M059J (cell line): ENCODE measurements at places on chromosomes 6 and 20. TPM values are rescaled to one million over a fixed set of nuclear protein-coding genes. Genes with fewer than 3 reads are reported as not detected.
A peak's percentile ranks its signal among the peaks of the same experiment; 100 is the strongest.

DNA sequence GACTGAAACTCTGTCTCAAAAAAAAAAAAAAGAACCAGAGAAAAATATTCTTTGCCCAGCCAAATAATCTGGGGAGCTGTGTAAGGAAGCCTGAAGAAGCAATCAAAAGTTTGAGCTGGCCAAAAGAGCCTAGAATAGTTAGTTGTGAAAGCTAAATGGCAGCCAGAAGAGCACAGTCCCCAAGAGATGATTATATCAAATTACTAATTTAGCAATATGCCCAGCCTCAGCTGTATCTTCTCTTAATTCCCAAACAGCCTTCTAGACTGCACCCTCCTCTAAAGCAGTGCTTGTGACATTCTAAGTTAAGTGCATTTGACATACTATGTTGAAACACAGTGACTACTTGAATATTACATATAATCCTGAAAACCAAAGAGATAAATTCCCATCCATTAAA is 38.9 kb downstream of the CDK19 start:
- no peak for DNase-seq

- no peak for DNase-seq
These were observed 24.5 kb upstream of the POPDC3 start for GRCh38 chr6:105204331-105204730.

- DNase-seq: peak; percentile 41
These were observed 64.3 kb downstream of the CDH22 start for GRCh38 chr20:46243707-46244628.

DNA sequence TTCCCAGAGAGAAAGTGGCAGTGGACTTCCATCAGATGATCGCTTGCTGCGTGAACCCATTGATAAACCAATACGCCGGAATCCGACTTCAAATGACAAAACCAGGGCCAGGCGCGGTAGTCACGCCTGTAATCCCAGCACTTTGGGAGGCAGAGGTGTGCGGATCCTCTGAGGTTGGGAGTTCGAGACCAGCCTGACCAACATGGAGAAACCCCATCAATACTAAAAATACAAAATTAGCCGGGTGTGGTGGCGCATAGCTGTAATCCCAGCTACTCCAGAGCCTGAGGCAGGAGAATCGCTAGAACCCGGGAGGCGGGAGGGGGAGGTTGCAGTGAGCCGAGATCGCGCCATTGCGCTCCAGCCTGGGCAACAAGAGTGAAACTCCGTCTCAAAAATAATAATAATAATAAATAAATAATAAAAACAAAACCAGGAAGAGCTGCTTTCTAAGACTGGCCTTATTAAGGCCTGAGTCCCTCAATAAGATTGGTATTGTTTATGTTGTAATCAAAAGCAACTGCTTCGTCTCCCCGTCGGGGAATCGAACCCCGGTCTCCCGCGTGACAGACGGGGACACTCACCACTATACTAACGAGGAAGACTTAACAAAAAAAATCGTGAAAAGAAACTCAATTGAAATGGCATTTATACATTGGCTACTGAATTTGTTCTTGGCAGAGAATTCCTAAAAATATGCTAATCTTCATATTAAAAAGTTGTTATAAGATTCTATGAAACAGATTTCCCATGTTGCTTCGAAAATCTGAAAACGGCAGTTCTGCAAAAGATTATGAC is 110.2 kb upstream of the ZNF184 start:
- DNase-seq: peak; percentile 78

DNA sequence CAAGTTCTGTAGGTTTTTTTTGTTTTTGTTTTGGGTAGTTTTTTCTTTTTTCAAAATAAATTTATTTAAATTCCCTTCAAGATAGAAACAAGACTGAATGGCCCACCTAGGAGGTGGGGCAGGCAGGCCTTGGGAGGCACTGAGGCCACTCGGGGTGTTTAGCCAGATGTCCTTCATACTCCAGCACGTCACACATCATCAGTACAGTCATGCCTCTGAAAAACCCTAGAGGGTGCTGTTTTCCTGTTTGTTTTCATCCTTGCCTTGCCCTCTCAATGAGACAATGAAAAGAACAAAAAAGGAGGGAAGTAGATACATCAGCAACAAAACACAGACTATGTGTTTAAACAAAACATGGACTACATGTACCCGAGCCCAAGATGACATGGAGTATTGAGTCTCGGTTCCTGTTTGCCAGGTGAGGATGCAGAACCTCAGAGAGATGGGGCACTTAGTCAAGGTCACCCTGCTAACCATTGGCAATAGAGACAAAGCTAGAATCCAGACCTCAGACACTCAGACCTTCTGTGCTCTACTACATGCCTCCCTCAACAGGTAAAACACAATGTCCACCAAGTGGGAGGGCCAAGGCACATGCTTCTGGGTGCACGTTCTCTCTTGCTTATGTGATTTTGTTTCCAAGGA is 26.8 kb upstream of the CLIC5 start:
- peak; percentile 73 for DNase-seq

DNA sequence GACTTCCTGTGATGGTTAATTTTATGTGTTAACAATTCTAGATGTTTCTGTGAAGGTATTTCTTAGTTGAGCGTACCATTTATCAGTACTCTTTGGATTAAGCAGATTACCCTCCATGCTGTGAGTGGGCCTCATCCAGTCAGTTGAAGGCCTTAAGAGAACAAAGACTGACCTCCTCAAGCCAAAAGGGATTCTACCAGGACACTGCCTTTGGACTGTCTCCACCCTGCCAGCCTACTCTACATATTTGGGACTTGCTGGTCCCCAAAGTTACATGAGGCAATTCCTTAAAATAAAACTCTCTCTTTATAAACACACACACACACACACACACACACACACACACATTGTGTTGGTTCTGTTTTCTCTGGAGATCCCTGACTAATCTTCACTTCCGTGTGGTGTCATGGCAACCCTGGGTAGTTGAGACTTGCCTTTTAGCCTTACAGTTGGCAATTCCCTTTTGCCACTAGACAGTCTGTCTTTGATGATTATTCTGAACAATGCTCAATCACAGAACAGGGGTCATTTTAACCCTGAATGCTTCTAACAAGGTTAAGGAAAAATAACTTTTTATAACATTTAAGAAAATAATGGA is 32.2 kb downstream of the MRAP2 start:
- DNase-seq: peak; percentile 82

DNA sequence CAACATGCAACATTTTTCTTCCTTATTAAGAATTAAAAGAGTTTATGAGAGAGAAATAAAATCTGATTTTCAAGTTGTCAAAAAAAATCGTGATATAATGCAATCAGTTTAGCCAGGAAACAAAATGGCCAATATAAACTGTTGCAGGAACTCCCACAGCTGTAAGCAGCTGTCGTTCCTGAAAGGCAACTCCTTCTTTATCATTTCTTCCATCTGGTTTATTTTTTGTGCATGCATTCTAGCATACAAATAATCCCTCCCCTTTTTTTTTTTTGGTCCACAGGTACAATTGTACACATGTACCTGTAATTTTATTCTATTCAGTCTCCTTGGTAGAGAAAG is 19.7 kb downstream of the TRAF3IP2 start:
- no peak for DNase-seq

MRAP2 gene
- 0.05 and 0.12 TPM in 2 replicates for total RNA-seq

DNA sequence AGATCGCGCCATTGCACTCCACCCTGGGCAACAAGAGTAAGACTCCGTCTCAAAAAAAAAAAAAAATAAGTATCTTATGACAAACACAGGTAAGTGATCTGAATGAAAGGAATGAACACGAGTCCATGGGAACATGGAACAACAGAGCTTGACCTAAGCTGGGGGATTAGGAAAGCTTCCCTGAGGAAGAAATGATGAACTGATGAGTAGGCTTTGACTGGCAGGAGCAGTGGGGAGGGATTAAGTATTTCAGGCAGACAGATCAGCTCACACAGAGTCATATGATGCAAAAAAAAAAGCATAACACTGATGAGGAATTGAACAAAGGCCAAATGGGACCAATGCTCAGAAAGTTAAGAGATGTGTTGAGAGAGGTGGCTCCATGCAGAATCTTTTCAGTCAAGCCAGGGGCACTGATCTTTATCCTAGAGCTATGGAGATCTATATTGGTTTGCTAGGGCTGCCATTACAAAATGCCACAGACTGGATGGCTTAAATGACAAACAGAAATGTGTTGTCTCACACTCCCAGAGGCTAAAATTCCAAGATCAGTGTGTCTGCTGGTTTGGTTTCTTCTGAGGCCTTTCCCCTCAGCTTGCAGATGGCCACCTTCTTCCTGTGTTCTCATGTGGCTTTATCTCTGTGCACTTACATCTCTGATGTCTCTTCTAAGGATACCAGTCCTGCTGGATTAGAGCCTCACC is 85.6 kb downstream of the ANKRD6 start:
- DNase-seq: no peak

SS18L1 gene
- 7.8 and 15.1 TPM in 2 replicates for total RNA-seq

GRCh38 chr6:53410508-53411258 is 61.9 kb upstream of the ELOVL5 start:
- peak; percentile 49 for DNase-seq

- DNase-seq: peak; percentile 40
These were observed 49.2 kb downstream of the EIF2S2 start for GRCh38 chr20:34062570-34063482.

GRCh38 chr6:134000443-134000842 is 47.4 kb downstream of the TBPL1 start:
- no peak for DNase-seq

CST9L gene
- not detected in 2 replicates for total RNA-seq

MEI4 gene
- total RNA-seq: not detected in 2 replicates

- DNase-seq: peak; percentile 62
These were observed 5.0 kb downstream of the ANGPT4 start for GRCh38 chr20:910870-911770.

ZSWIM1 gene
- total RNA-seq: 11.2 and 19.8 TPM in 2 replicates

NMBR gene
- total RNA-seq: 0.30 TPM in 1 of 2 replicates, not detected in the other

CDC25B gene
- 67.5 and 104 TPM in 2 replicates for total RNA-seq

DNA sequence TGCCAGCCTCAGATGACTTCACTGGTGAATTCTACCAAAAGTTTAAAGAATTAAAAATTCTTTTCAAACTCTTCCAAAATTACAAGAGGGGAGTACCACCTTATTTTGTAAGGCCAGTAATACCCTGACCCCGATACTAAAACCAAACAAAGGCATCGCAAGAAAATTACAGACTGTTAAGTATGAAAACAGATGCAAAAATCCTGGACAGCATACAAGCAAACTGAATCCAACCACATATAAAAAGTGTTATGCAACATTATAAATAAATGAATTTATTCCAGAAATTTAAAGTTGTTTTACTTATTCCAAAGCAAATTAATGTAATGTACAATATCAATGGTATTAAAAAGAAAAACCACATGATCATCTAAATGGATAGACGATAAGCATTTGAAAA is 873.6 kb upstream of the GJE1 start:
- DNase-seq: no peak

BACH2 gene
- total RNA-seq: 0.17 TPM in 1 of 2 replicates, not detected in the other

- DNase-seq: peak; percentile 13
These were observed 151.5 kb downstream of the TASP1 start for GRCh38 chr20:13487202-13487601.

DNA sequence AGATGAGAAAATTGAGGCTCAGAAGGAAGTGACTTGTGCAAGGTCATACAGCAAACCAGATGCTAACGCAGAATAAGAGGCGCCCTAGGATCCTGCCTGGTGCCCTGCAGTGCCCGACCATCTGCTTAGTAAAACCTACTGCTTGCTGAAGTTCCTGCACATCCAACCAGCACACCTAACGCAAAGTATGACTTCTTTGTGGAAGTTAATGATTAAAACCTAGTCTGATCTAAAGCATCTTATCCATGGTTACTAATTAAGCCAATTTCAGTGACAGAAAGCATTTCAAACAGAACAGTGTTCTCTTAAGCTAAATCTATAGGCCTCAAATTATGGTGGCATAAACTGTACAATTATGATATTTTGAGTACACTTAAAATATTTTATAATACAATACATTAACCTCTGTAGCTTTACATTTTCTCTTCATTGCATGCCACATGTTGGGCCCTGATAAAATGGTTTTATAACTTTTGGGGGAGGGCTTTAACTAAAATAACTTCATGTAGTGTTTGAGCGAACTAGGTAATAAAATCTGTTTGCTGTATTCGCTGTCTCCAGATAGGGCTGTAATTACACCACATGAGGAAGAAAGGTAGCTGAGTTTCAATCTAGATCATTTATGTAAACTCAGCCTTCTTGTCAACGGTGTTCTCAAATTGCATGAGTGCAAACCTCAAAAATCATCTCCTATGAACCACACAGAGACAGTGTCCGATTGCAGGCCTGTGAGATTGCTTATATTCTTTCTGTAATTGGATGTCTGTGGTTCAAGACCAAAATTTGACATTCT is 37.5 kb upstream of the BEND3 start:
- peak; percentile 68 for DNase-seq

GRCh38 chr20:25136643-25137559 is 55.0 kb upstream of the VSX1 start:
- peak; percentile 99 for DNase-seq

DNA sequence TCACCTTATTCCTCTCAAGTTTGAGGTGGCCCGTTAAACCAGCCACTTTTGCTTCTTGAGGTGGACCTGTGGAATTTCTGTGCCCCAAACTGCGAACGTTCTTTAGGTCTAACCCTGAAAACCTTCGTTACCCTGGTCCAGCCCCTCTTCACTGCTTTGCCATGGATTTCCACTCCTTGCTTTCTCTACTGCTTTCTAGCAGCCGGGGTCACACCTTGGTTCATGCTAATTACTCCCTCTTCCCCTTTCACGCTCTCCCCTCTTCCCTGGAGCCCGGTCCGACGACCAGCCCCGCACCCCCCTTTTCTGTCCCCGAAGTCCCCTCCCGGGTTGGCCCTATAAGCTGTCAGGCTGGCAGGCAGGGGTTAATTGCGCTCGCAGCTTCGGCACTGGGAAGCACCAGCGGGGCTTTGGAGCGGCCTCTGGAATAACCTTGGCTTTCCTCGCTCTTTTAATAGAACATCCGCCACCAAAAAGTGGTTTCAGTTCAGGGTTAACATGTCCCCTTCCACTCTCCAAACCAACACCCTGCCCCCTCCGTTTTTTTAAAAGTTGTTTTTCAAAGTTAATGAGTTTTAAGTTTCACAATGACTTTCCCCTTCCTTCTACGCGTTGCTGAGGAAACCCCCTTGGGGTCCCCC is 1.4 kb upstream of the HIVEP1 start:
- DNase-seq: peak; percentile 85

DNA sequence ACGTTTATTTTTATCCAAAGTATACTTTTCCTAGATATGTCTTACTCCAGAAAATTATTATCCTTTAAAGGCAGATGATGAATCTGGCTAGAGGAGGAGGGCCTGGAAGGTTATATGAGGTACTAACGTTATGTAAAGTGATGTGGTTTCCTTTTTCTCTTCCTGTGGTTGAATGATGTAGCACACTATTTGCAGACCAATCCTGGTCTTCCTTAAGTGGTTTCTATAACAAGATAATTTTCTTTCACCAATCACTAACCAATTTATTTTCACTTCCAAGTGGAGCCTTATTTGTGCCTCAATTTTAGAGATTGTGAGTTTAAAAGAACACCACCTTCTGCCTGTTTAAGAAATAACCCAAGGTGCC is 154.6 kb upstream of the SOX4 start:
- DNase-seq: peak; percentile 49

DNA sequence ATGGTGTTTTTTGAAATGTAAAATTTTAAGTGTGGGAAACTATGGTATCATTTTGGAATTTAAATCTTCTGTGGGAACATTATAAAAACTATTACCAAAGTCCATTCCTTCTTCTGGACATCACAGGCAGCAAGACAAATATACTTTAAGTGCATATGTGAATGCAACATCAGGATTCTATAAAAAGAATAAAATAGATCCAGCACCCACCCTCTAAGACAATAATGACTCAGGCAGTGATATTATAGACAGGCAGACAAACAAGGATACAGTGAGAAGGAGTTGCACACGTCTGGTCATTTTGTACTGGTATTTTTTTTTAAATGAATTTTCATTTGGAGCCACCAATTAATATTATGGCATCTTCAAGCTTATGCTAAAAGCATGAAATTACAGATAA is 21.1 kb upstream of the NEDD9 start:
- DNase-seq: no peak
